ENCODE measurements at places on chromosomes 12 and 14.

- no peak for DNase-seq
Measured at GRCh38 chr12:71935594-71935993, 3.1 kb upstream of the TPH2 start.

GRCh38 chr12:106048676-106049075 lies 90.1 kb downstream of the NUAK1 start:
- no peak for DNase-seq

DNA sequence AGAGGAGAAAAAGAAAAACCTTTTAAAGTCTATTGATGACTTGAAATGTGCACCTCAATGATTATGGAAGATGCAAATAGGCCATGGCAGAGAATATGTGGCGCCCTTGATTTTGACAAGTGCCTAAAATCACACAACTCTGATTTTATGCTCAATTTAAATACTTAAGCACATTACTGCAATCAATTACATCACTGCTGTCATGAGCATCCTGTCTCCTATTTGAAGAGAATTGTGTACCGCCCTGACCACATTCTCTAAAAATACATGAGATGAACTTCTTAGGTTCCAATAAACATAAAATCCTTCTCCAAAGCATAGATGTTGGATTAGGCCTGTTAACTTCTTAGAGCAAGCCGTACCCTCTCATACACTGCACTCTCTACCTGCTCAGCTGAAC lies 1.6 kb downstream of the TXNDC16 start:
- DNase-seq = no peak

DNA sequence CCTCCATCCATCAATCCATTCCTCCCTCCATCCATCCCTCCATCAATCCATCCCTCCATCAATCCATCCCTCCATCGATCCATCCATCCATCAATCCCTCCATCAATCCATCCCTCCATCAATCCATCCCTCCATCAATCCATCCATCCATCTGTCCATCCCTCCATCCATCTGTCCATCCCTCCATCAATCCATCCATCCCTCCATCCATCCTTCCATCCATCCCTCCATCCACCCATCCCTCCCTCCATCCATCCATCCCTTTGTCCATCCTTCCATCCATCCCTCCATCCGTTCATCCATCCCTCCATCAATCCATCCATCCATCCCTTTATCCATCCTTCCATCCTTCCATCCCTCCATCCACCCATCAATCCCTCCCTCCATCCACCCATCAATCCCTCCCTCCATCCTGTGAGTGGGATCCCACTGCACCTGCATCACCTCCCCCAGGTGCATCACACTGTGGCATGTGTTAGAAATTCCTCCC lies 338.1 kb upstream of the SFSWAP start:
- no peak for DNase-seq

GRCh38 chr12:30691122-30691879 lies 4.4 kb downstream of the IPO8 start:
- no peak for DNase-seq
